ENCODE measurements at places on chromosomes 2 and 18. TPM values are rescaled to one million over a fixed set of nuclear protein-coding genes. Genes with fewer than 3 reads are reported as not detected.

GRCh38 chr2:96815326-96816126, 542 bp upstream of the CNNM3 start:
- peak overlapping the region; percentile 42 for H3K27ac ChIP-seq
- H3K36me3 ChIP-seq: peaks cover 3% of the 10 kb centered on the region
- peaks cover 24% of the 10 kb centered on the region for H3K4me1 ChIP-seq
- no peak for DNase-seq
- peak overlapping the region; percentile 96 for H3K4me3 ChIP-seq
- no peaks in the 10 kb centered on the region for H3K27me3 ChIP-seq

DNA sequence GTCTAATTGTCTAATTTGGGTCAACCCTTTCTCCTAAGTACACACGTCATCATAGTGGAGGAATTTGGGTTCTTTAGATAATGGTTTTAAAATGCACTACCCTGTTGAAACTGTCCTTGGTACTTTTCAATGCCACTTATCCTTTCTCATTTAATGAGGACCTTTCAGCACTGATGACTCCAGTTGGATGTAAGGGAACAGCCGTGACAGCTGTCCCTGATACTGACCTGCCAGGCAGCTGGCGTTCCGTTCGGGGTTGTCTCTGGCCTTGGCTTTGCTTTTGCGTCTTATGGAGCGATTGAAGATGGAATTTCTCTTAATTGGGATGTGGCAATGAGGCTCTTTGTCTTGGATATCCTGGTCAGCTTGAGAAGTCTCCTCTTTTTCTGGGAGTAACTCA, 38.7 kb downstream of the NGEF start:
- H3K4me1 ChIP-seq: no peaks in the 10 kb centered on the region
- H3K36me3 ChIP-seq: no peaks in the 10 kb centered on the region
- no peaks in the 10 kb centered on the region for H3K27me3 ChIP-seq
- H3K27ac ChIP-seq: no peak overlapping the region
- no peak overlapping the region for H3K4me3 ChIP-seq

GRCh38 chr2:181363164-181363563, 94.0 kb upstream of the ITGA4 start:
- no peaks in the 10 kb centered on the region for H3K27me3 ChIP-seq
- H3K36me3 ChIP-seq: no peaks in the 10 kb centered on the region
- no peak for DNase-seq
- no peaks in the 10 kb centered on the region for H3K4me1 ChIP-seq
- no peak overlapping the region for H3K27ac ChIP-seq
- no peak overlapping the region for H3K4me3 ChIP-seq

- no peaks in the 10 kb centered on the region for H3K4me1 ChIP-seq
- H3K36me3 ChIP-seq: no peaks in the 10 kb centered on the region
- DNase-seq: no peak
- no peaks in the 10 kb centered on the region for H3K27me3 ChIP-seq
- no peak overlapping the region for H3K27ac ChIP-seq
These were observed 502.9 kb upstream of the ID2 start for GRCh38 chr2:8178911-8179310.

DNA sequence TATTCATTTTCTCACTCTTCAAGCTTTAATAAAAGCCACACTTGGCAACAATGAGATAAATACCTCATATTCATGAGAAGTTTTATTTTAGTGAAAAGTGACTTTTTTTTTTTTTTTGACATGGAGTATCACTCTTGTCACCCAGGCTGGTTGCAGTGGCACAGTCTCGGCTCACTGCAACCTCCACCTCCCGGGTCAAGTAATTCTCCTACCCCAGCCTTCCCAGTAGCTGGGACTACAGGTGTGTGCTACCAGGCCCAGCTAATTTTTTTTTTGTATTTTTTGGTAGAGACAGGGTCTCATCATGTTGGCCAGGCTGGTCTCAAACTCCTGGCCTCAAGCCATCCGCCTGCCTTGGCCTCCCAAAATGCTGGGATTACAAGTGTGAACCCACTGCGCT, 47.0 kb downstream of the FRZB start:
- H3K27me3 ChIP-seq: no peaks in the 10 kb centered on the region
- DNase-seq: no peak
- no peak overlapping the region for H3K4me3 ChIP-seq
- H3K4me1 ChIP-seq: peaks cover 24% of the 10 kb centered on the region

GRCh38 chr2:127859712-127860085, 1.7 kb upstream of the POLR2D start:
- peak overlapping the region; percentile 20 for H3K4me3 ChIP-seq
- H3K36me3 ChIP-seq: peaks cover 2% of the 10 kb centered on the region
- peak; percentile 92 for DNase-seq
- peak overlapping the region; percentile 63 for H3K27ac ChIP-seq
- H3K4me1 ChIP-seq: peaks cover 13% of the 10 kb centered on the region

DNA sequence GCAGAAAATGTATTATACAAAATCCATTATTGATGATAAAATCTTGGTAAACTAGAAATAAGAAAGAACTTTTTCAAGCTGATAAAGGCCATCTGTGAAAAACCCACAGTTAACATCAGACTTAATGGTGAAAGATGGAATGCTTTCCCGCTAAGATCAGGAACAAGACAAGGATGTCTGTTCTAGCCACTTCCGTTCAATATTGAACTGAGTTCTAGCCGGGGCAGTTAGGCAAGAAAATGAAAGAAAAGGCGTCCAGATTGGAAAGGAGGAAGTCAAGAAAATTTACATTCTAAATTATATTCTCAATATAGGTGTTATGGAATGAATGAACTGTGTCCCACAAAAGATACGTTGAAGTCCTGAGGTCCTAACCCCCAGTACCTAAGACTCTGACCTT, 39.1 kb upstream of the DTNB start:
- H3K4me3 ChIP-seq: no peak overlapping the region
- DNase-seq: no peak
- no peaks in the 10 kb centered on the region for H3K36me3 ChIP-seq
- H3K4me1 ChIP-seq: 0 out of 2 replicates have a peak, but pooled peaks cover 3% of the 10 kb centered on the region
- no peak overlapping the region for H3K27ac ChIP-seq

DNA sequence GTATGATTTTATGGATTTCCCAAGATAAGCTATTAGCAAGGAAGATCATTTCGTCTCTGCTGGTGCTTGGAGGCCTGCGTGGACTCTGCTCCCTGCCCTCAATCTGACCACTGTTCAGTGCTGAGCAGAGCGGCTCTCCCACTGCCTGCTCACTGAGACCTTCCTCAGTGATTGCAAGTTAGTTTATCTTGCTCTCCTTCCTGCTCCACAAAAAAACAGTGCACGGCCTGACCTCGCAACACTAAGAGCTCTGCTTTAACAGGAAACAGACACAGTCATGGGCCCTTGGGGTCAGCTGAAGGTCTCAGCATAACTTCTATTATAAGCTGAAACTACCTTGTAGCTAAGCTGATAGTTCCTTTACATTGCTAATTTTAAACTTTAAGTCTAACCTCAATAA, 53.1 kb downstream of the PRELID3A start:
- 0 out of 2 replicates have a peak, but pooled peaks cover 4% of the 10 kb centered on the region for H3K4me1 ChIP-seq
- no peaks in the 10 kb centered on the region for H3K27me3 ChIP-seq
- H3K36me3 ChIP-seq: no peaks in the 10 kb centered on the region
- no peak overlapping the region for H3K4me3 ChIP-seq
- peak; percentile 53 for DNase-seq

DNA sequence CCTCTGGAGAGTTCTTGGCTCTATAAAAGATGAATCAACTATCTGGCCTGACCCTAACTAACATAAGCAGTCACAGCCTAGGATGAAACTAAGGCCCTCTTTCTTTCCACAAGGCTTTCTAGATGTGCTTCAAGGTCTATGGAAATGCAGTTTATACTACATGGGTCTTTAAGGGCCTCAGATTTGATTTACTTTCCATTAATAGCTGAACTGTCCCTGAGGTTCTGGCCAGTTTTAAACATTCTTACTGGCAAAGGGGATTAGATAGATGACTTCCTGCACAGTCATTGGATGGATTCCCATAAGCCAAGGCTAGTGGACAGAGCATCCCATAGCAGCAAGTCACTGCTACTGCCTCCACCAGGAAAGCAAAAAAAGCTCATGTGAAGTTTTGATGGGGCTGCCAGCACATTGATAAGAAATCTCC, 38.1 kb upstream of the LCLAT1 start:
- H3K27me3 ChIP-seq: no peaks in the 10 kb centered on the region
- no peak overlapping the region for H3K4me3 ChIP-seq
- no peak overlapping the region for H3K27ac ChIP-seq
- no peak for DNase-seq

DNA sequence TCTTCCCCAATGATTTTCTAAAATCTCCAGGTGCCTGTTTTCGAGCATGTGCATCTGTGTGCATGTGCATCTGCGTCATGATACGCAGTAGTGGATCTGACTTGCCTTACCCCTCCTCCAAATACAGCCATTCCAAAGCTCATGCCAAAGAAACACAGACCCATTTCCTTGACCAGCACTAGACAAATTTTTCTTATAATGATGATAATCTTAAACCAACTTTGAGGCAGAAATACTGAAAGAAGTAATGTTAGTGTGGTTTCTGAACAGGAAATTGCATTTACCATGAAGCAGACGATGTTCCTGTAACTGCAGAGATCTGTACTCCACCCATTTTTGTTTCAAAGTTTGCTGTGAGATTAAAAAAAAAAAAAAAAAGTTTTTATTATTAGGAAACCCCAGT, 25.6 kb downstream of the CYTIP start:
- DNase-seq: no peak
- H3K27me3 ChIP-seq: no peaks in the 10 kb centered on the region
- H3K4me1 ChIP-seq: peaks cover 5% of the 10 kb centered on the region
- no peak overlapping the region for H3K4me3 ChIP-seq
- peaks cover 1% of the 10 kb centered on the region for H3K36me3 ChIP-seq
- no peak overlapping the region for H3K27ac ChIP-seq

DNA sequence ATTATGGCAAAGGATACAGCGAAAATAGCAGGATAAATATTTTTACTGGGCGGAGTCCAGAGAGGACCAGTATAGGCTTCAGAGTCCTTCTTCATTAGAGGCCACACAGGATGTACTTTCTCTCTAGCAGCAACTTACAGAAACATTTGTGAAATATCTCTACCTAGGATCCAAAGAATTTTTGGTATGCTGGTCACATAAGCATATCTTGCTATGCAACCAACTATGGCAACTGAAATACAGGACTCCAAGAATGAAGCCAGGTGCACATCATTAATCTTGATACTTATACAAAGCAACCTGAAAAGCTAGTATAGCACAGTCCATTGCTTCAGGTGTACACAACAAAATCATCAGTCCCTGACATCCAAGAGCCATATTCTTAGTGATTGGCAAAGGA, 59.1 kb upstream of the NABP1 start:
- DNase-seq: no peak
- H3K27ac ChIP-seq: peak overlapping the region; percentile 57
- H3K27me3 ChIP-seq: no peaks in the 10 kb centered on the region
- no peak overlapping the region for H3K4me3 ChIP-seq
- H3K36me3 ChIP-seq: no peaks in the 10 kb centered on the region

- no peak overlapping the region for H3K27ac ChIP-seq
- no peaks in the 10 kb centered on the region for H3K36me3 ChIP-seq
- no peak for DNase-seq
These were observed 144.7 kb downstream of the GREB1L start for GRCh38 chr18:21386523-21387240.

The ABCG8 gene
- 0.12 TPM for total RNA-seq

The ABHD1 gene
- 0.23 TPM for total RNA-seq

The DOK6 gene
- total RNA-seq: not detected

The IL1RL2 gene
- total RNA-seq: not detected
